ENCODE measurements at places on chromosomes 13 and 19.

- DNase-seq, result no peak
Observed at GRCh38 chr13:32882691-32883090, 133.5 kb upstream of the KL start.

DNA sequence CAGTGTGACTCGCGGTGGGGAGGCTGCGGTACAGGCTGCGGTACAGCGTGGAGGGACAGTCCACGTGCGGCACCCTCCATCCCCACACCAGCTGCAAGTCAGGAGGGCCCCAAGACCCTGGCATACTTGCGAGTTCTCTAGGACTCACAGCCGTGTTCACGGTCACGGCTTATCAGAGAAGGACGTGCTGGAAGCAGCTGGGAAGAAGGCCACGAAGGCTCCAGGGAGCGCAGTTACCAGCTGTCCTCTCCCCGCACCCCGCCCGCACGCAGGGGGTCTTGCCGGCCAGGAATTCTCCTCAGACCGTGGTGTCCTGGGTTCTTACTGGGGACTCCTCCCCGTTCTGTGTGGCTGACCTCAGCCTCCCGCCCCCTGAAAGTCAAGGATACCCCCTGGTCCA, 6.2 kb downstream of the ZNF444 start:
- DNase-seq, result no peak

DNA sequence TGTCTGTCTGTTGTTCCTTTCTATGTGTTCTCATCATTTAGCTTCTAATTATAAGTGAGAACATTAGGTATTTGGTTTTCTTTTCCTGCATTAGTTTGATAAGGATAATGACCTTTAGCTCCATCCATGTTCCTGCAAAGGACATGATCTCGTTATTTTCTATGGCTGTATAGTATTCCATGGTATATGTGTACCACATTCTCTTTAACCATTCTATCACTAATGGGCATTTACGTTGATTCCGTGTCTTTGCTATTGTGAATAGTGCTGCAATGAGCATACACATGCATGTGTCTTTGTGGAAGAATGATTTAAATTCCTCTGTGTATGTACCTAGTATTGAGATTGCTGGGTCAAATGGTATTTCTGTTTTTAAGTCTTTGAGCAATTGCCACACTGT, 1799.7 kb downstream of the SLITRK5 start:
- DNase-seq, result no peak

DNA sequence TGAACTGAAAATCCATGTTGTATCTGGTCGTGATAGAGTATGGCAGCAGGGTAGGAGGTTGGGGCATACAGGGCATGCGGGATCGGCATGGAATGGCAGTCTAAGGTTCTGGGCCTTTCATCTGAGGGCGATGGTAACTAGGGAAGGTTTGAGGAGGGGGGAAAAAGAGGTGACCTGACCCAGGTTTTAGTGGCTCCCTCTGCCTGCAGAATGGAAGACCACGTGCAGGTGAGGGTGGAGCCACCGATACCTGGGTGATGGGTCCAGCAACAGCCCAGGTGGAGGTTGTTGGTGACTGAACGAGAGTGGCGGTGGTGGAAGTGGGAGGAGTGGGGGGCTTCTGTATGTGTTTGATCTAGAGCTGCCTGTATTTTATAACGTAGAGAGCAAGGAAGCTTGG, 3.8 kb downstream of the ZNF749 start:
- no peak for DNase-seq

DNA sequence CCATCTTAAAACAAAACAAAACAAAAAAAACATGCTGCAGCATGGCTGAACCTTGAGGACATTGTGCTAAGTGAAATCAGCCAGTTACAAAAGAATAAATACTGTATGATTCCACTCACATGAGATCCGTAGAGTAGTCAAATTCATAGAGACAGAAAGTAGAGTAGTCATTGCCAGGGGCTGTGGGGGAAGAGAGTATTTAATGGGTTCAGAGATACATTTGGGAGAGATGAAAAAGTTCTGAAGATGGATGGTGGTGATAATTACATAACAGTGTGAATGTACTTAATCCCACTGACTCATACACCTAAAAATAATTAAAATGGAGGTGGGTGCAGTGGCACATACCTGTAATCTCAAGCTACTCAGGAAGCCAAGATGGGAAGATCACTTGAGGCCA, 72.0 kb upstream of the C1QTNF9 start:
- DNase-seq, result no peak

- DNase-seq, result no peak
Observed at GRCh38 chr13:22993148-22993547, 187.6 kb upstream of the SGCG start.

GRCh38 chr13:29702912-29703351, 107.4 kb upstream of the SLC7A1 start:
- DNase-seq, result peak; percentile 83

GRCh38 chr13:71290963-71291841, 575.8 kb downstream of the DACH1 start:
- peak; percentile 2 for DNase-seq

DNA sequence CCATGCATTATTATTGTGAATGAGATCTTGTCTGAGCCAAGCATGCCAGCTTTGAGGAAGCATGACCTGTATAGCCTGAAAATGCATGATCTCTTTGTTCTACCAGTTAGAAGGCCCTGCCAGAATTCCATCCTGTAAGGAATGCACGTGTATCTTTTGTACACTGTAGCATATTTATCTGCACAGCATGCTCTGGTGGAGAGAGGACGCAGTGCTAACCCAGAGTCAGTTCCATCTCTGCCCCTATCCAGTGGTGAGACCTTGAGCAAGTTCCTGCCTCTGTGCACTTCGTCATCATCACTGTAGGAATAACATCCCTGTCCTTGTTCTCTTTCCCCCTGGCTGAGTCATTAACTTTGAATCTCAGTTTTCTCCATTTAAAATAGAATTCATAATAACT, 233.8 kb downstream of the SLC7A1 start:
- no peak for DNase-seq

GRCh38 chr19:29400917-29401711, 124.7 kb upstream of the VSTM2B start:
- no peak for DNase-seq

DNA sequence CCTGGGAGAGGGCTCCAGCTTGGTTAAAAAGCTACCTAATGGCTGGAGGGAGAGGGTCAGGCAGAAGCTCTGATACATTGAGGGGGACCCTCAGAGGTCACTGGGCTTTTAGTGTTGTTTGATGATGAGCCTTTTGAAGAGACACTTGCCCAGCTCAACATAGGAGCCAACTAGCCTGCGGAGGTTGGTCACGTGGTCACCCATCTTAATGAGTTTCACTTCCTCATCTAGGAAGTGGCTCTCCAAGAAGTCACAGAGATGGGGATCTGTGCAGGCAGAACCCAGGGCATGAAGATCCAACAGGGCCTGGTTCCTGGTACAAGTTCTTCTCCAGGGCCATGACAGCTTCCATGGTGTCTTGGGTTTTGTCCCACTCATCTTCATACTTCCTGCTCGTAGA, 33.4 kb downstream of the IPO5 start:
- no peak for DNase-seq

DNA sequence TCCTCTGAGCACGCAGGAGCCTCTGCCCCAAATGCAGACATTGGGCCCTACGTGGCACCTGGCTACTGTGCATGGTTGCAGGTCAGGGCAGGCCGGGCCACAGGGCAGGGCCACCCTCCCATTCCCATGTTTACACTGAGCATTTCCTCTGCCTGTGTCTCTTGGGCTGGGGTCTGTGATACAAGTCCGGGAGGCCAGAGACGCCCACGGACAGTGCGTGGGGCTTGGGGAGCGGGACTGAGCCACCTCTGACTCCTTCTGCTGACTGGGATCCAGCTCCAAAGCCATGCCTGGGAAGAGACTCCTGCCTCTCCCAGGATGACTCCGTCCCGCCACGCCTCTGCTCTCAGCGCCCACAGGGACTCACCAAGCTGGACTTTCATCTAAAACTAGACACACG, 18.8 kb downstream of the GAS6 start:
- DNase-seq, result no peak

GRCh38 chr13:95546919-95547318, 5.6 kb upstream of the CLDN10 start:
- DNase-seq, result no peak

- DNase-seq, result no peak
Observed at GRCh38 chr13:79723519-79724024, 242.6 kb downstream of the NDFIP2 start.

- DNase-seq, result no peak
Observed at GRCh38 chr19:49061445-49061844, 3.2 kb downstream of the NTF4 start.

GRCh38 chr19:41303954-41304353, 6.0 kb upstream of the CCDC97 start:
- no peak for DNase-seq

- no peak for DNase-seq
Observed at GRCh38 chr19:15810335-15810734, 5.1 kb downstream of the OR10H1 start.

- DNase-seq, result peak; percentile 39
Observed at GRCh38 chr19:19406878-19407632, 1.6 kb downstream of the GATAD2A start.

DNA sequence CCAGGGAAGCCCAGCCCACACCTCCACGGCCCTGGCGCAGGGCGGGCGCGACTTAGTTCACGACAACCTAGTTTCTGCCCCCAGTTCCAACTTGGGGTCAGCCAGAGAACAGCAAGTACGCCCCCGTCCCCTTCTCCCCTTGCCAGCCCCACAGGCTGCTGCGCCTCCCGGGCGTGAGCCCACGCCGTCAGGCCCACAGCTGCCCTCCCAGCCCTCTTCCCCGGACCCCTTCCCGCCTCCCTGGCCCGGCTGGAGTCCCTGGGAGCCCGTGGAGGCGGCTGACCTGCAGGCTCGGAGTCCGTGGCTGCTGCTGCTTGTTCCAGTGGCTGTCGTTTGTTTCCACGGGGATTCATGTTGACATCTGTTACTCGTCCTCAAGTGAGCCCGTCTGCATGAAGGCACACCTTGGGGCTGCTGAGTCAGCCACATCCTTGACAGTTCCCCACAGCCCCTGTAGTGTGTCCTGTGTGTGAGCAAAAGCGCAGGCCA, 86.0 kb downstream of the ATP11A start:
- DNase-seq, result no peak

DNA sequence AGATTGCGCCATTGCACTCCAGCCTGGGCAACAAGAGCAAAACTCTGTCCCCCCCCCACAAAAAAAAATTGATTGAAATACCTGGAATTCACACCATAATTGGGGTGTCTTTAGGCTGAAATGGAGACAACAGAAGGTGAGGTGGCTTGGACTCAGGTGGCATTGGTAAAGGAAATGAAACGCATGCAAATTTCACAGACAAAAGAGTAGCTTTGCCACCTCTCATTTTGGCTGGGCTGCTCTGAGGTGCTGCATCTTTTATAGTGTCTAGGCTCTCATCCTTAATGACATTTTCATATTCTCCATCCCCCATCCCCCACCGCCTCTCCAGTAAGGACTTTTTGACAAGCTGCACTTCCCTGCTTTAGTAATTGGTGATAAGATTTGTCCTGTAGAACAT, 6.9 kb downstream of the UBE2L5 start:
- DNase-seq, result no peak

DNA sequence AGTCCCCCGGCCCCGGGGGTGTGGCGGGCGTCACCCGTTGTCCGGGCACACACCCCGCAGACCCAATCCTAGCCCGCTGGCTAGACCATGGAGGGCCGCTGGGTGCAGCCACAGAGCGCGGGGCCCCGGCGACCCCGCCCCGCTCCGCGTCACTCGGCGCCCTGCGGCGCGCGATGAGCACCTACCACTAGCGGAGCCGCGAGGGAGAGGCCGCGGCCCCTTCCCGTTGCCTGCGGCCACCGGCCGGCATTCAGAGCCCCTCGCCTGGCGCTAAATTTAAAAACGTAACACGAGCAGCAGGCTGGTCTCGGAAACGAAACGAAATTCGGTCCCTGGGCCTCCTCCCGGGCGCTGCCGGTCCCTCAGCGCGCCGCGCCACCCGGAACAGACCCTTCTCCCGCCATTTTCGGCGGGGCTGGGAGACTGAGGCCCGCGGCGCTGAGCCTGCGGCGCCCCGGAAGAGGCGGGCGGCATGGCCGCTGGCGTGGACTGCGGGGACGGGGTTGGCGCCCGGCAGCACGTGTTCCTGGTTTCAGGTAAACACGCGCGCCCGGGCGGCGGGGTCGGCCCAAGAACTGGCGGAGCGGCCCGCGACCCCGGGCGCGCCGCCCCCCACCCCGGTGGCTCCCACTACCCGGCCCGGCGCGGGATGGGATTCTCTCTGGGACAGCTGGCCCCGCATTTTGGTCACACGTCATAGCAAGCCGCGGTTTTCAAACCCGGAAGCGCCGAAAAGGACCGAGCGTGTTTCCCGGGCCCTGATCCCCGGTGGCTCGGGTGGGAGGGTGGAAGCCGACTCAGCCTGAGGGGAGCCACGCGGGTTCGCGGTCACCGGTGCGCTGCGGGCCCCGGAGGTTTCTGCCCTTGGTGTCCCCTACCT, at the start of gene RNASEH2B:
Gene RNASEH2B (plus strand): TSS at position 187 of the 880 bp plus-strand sequence. CDS start 286 bp downstream, at position 473.
- DNase-seq, result peak; percentile 90

DNA sequence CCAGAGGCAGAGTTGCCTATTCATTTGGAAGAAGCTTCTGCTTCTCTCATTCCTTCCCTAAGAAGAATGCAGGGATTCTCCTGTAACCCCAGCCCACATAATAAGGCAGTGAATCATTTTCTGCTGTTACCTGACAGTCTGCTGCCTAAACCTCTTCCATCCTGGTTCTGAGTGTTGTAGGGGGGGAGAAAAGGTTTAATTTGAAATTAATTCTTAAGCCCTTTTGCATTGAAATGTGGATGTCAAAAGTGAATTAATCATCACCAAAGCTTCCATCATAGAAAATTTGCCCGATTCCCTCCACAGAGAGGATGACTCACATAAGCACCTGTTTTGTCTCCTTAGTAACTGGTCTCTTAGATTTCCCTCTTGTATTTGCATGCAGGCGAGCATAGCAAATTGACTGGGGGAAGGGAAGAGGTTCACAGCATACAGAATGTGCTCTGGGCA, 146.7 kb upstream of the FNDC3A start:
- DNase-seq, result no peak

- no peak for DNase-seq
Observed at GRCh38 chr13:107665926-107666458, 549.3 kb downstream of the LIG4 start.

GRCh38 chr19:56088497-56089215, 32.4 kb downstream of the ZNF787 start:
- no peak for DNase-seq

DNA sequence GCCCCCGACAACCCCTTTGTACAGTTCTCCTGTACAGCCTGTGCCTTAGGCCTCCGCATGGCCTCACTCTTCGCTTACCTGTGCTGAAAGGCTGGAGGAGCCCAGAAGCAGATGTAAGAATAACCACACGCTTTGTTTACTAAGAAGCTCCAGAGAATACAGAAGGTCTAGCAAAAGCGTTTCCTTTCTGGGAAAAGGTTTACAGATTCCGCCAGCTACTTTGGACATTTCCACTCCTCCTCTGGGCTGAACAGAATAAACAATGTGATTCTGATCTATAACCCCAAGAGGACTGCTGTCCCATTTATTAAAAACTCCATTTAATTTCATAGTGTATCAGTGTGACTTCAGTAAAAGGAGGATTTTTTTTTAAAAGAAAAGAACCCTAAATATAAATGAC, 339.2 kb downstream of the DNAJC15 start:
- no peak for DNase-seq

GRCh38 chr19:2578901-2579677, 103.2 kb downstream of the GADD45B start:
- DNase-seq, result peak; percentile 92

GRCh38 chr13:29572575-29572974, 22.9 kb downstream of the SLC7A1 start:
- no peak for DNase-seq
